ENCODE measurements at places on chromosomes 5 and 9.

- peak; percentile 96 for DNase-seq
Measured at GRCh38 chr5:77491783-77492652, at the start of gene WDR41. TSS of gene WDR41 (minus strand) at chr5:77492316. CDS start at chr5:77492220, 96 bp downstream.

GRCh38 chr5:127042593-127042992 is 12.2 kb upstream of the MARCHF3 start:
- peak; percentile 11 for DNase-seq

- no peak for DNase-seq
Measured at GRCh38 chr5:45508135-45508534, 188.0 kb downstream of the HCN1 start.

GRCh38 chr9:24721621-24722020 is 175.9 kb upstream of the IZUMO3 start:
- DNase-seq: no peak

GRCh38 chr5:170059221-170059620 is 46.5 kb upstream of the FOXI1 start:
- DNase-seq: no peak

DNA sequence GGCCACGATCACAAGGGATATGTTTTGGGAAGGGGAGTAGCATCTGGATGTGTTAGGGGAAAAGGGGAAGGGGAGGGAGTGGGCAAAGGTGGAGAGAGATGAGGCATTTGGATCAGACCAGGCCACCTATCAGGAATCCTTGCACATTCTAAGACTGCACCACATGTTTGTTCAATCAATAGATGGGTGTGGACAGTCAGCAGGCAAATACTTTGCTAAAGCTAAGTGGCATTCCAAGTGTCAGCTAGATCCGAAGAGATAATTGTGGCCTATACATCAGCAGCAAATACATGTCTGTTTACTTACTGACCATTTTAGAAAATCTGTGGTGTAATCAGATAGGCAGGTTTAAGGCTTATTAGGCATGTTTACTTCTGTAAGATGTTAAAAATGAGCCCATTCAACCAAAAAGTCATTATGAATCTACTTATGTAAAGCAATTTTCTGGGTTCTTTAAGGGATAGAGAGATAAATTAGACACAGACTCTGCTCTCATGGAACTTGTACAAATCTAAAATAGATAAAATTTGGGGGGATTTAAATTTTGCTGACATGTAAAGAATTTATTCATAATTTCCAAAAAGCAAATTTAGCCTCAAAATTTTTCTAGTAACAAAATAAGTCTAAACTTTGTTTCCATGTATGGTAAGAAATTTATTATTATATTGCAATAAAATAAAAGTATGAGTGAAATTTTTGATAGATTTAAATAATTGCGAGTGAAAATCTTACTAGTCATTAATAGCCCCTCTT is 107.3 kb downstream of the SNCAIP start:
- no peak for DNase-seq

DNA sequence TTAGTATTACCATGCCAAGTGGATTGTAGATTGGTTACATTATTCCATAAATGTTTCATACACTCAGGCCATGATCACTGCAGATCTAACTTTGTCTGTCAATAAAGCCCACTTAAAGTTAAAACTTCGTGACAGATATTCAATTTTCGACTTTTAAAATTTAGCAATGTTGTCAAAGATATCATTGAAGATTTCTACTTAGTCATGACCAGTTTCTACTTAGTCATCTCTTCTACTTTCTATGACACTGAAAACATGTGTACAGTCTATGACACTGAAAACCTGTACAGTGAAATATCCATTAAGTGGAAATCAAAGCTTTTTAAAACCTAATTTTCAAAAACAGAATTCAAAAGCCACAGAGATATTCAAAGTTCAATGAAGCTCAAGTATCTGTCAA is 258.2 kb downstream of the MCTP1 start:
- DNase-seq: no peak

All from mesendoderm (in vitro differentiated cells).